ENCODE measurements at places on chromosomes 12 and 14.

DNA sequence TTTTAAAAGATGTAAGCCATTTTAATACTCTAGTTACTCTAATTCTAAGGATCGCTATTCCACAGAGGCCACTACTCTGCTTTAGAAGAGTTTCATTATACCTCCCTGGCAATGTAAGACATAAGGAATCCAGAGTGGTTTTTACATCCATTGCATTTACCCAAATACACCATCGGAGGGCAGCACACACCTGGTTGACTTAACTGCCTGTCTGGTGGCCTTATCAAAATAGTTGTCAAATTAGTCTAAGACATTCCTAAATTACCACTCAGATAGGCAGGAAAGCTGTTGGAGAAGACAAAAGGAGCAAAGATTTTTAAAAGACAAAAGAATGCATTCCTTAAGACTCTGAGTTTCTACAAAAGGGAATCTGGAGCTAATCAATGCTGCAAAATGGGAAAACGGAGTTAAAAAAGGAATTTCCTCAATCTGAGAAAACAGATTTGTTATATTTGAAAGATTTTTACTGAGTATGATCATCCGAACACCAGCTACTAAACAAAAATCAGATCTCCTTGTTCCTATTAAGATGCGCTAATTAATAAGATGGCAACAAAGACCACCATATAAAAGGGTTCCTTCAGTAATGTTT, 33.8 kb upstream of the FGD4 start:
- peak; percentile 23 for DNase-seq

DNA sequence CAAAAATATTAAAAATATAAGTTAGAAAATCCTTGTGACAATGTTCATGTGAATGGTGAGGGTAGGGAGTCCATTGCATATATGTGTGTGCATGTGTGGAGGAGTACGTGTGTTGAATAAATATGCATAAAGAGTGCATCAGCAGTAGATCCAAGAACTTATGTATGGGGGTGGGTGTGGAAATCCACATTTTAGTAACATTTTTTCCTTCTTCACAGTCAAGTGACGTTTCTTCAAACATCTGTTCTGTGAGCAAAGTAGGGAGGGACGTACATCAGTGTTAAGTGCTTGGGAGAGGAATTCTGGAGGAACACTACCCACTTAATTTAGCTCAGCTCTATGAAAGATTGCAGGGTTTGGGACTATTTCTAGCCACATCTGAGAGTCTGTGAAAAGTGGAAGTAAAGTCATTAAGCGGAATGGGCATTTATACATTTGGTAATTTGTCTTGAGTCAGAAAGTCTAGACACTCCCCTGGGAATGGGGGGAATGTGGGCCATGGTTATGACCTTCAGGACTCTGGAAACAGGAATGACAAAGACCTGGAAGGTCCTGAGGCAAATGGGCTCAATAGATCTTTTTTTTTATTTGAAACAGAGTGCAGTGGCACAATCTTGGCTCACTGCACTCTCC, 156.4 kb upstream of the PLXNC1 start:
- DNase-seq, result no peak

DNA sequence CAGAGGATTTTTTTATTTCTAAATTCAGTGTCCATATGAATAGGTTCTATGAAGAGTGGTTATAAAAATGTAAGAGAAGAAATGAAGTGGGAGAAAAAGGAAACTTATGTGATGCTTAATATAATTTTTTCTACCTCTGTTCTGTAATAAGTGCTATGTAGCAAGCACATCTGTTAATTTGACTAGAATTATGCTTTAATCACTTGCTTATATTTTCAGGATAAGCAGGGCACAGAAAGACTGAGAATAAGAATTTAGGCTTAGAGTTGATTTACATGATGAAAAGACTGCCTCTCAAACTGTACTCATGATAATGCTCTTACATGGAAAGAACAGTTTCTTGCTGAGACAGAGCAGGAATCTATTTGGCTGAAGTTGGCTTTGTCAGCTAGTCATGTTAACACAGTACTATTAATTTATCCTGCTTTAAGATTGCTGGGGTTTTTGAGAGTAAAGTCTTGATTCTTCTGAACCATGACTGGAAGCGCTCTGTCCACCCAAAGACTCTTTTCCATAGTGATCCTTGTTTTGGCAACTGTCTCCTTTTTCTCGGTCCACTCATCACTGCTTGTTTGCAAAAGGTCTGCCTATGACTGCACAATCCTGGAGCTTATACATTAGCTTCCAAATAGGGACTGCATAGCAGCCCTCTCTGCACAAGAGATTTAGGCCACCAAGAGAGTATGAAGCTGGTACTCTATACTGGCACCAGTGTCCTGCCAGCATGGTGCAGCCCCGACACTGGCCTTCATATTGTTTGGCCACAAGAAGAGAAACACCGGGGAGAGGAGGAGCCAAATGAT, 98.8 kb downstream of the AKAP6 start:
- DNase-seq, result no peak

DNA sequence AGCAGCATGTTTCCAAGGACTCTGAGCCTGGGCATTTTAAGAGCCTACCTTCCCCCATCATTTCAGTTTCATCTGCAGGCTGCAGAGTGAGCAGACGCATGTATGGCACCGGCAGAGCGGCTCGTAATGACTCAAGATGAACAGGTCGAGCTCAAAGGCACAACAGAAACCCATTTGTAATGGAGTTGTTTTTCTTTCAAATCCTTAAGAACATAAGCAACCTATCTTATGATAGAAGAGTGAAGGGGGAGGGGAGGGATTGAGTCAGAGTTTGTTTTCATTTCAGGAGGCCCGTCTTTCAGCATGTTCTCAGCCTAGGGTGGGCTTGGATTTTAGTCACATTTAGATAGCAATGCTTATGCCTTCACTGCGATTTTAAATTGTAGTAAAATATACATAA, 54.9 kb upstream of the CISTR start:
- no peak for DNase-seq

DNA sequence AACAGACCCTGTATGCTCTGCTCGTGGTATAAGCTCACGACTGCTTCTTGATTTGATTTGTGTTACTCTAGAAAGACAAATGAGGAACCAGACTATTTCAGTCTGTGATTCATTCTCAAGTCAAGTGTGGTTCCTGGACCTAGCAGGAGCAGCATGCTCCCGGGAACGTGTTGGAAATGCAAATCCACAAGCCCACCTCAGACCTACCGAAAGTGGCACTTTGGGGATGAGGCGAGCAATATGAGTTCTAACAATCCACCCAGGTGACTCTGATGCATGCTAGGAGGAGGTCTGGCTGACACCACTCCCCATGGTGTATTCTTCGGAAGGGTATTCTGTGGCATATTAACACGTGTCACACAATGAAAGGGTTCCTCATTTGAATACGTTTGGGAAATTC, 59.5 kb upstream of the TMX1 start:
- no peak for DNase-seq

DNA sequence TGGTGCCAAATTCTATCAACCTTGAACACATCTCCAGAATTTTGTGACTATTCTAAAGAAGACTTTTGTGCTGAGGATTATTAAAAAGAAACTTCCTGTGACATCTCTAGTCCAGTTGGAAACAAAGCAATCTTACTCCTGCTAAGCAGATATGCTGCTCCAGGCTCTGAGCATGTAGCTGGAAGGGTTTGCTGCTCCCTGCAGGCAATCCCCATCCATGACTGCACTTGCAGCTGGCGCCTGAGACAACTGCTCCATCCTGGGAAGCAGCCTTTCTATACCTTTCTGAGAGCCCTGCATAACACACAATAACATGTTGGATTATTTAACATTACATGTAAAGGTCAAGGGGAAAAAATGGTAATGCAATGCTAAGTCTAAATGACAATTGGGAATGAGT, 105.1 kb downstream of the NDUFA12 start:
- DNase-seq, result no peak

DNA sequence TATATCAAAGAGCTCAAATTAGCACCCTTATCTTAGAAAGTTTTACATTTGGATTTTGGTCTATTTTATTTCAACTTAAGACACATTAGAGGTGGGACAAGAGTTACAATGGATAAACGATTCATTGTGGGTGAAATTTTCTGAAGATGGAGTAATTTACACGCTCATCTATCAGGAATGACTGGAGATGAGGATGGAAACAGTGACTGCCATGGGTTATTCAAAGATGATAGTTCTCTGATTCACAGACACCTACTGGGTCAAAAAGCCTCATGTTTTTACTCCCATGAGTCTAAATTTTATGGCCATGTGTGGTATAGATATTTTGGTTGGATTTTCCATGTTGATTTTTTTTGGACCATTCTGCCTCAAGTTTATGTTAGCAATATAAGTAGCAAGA, 22.1 kb downstream of the SAMD4A start:
- no peak for DNase-seq

DNA sequence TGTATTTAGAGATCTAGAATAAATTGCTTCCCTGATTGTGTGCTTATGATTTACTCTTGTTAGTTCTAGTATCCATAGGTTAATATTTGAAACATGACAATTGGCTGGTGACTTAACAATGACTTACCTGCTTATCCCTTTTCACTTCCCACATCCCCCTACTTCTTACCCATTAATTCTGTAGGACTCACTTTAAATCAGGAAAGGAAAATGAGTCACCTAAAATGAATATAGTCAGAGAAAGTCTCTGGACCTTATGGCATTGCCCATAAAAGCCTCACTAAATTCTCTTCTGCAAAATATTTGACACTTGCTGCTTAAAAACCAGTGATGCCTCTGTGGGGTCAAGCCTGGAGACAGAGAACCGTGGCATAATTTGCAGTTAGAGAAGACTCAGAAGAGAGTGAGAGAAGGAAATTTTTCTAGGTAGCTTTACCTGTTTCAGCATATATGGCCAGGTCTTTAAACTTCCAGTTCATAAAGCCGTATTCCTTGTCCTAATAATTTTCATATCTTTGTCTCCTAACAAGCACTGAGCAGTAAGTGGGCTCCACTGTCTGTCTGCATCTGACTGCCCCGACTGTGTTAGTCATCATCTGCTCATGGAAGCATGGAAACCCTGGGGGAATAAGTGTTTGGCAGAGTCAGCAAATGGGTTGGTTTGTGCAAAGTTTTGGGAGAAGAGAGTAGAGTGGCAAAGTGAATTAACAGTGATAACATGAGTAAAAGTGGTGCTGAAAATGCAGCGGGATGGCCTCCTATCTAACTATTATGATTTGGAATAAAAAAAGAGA, 294.4 kb downstream of the AKAP6 start:
- no peak for DNase-seq

- DNase-seq, result no peak
These were observed 89.9 kb downstream of the BICD1 start for GRCh38 chr12:32196250-32197198.

Data from DMS79 (cell line).